Liver (tissue), 10 donors: ENCODE measurements at places on chromosomes 7 and 10. TPM values are rescaled to one million over a fixed set of nuclear protein-coding genes. Genes with fewer than 3 reads are reported as not detected.
A peak's percentile ranks its signal among the peaks of the same experiment; 100 is the strongest.

The PPRC1 gene
- total RNA-seq = 7.5 TPM

The GIMAP5 gene
- total RNA-seq = 11.1 TPM

The EN2 gene
- under 0.01 TPM for total RNA-seq

The SEMA3D gene
- 1.1 TPM for total RNA-seq

The CLEC5A gene
- 2.9 TPM for total RNA-seq

DNA sequence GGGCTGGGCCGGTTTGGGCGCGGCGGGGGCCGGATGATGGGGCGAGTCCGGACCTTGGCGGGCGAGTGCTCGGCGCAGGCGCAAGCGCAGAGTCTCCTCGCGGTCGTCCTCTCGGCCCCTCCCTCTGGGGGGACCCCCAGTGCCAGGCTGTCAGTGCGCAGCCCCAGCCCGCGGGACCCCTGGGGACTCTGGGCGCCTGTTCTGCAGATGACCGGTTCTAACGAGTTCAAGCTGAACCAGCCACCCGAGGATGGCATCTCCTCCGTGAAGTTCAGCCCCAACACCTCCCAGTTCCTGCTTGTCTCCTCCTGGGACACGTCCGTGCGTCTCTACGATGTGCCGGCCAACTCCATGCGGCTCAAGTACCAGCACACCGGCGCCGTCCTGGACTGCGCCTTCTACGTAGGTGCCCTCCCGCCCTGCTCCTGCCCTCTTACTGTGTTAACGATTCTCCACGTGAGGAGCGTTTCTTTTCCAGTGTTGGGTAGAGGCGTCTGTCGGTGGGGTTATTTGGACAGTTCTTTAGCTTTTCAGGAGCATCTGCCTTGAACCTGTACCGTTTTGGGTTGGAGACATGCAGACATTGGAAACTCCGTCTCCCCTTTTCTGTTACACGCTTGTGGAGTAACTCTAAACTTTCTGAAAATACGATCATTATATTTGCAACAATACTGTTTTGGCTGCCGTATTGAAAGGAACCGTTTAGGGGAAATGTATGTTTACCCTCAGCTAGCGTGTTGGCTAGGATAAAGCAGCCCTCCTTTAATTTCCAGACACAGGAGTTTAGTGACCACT, 706 bp downstream of the BUB3 start:
- peak overlapping the region; percentile 79 for H3K27ac ChIP-seq
- peak; percentile 67 for DNase-seq
- peak overlapping the region; percentile 88 for H3K4me3 ChIP-seq
- peaks cover 8% of the 10 kb centered on the region for H3K36me3 ChIP-seq
- peaks cover 25% of the 10 kb centered on the region for H3K4me1 ChIP-seq

DNA sequence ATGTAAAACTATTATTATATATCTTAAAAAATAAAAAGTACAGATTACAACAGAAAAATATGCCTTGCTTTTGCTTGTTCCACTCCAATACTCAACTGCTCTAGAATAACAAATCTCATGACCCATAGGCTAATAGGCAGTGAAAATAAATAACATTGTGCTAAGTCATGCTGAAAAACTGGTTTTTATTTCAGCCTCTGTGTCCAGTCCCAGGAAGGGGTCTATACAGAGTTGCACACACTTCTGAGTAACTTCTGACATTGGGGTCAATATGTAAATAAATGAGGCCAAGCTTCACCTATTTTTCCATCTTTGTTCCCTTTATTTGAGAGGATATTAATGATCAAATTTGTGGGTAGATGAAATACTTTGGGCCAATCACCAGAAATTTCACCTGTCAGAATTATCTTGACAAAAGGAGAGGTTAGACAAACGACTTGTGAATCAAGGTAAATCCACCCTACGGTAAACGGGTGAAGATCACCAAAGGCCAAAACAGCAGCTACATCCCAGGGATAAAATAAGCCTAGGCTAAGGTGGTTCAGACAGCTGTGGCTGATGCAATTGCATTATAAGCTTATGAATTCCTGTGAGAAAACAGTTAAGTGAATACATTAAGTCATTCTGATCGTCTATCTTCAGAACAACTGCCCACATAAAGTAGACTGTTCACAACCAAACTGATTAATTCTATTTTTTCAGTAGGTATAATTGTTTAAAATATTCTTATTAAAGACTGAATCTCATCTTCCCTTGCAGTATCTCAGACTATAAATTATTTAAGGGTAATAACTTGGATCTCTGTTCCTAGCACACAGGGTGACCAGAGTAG, 87.5 kb downstream of the UBE2H start:
- DNase-seq = no peak
- no peaks in the 10 kb centered on the region for H3K36me3 ChIP-seq
- H3K27ac ChIP-seq = peak overlapping the region; percentile 42
- H3K4me3 ChIP-seq = no peak overlapping the region
- peaks cover 13% of the 10 kb centered on the region for H3K4me1 ChIP-seq
- no peaks in the 10 kb centered on the region for H3K27me3 ChIP-seq

- peaks cover 3% of the 10 kb centered on the region for H3K4me1 ChIP-seq
- no peaks in the 10 kb centered on the region for H3K36me3 ChIP-seq
- H3K27ac ChIP-seq = no peak overlapping the region
Observed at GRCh38 chr10:70666960-70667798, 5.1 kb upstream of the ADAMTS14 start.

DNA sequence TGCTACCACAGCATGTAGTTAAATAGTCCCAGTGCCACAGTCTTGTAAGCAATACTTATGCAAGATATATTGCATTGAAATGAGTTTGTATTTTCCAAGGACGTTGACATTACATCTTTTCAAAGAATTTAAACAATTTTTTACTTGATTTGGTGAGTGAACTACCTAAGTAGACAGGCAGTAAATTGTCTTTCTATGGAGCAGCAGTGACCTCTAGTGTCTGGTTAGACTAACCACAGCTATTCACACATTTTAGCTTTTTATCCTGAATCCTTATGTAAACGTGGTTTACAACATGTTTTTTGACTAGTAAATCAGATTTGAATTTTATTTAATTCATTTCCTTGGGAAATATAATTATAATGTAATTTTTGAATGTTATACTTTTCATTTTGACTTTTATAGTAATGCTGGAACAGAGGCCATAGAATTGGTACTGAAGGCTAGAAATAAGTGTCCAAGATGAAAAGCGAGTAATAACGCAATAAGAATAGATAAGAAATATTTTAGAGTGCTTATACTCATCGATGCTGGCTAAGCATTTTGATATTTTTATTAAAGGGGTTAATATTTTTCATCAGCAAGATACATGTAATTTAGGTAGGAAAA, 5.6 kb downstream of the LRRTM3 start:
- H3K27me3 ChIP-seq = no peaks in the 10 kb centered on the region
- H3K27ac ChIP-seq = no peak overlapping the region
- no peak overlapping the region for H3K4me3 ChIP-seq
- no peaks in the 10 kb centered on the region for H3K36me3 ChIP-seq

DNA sequence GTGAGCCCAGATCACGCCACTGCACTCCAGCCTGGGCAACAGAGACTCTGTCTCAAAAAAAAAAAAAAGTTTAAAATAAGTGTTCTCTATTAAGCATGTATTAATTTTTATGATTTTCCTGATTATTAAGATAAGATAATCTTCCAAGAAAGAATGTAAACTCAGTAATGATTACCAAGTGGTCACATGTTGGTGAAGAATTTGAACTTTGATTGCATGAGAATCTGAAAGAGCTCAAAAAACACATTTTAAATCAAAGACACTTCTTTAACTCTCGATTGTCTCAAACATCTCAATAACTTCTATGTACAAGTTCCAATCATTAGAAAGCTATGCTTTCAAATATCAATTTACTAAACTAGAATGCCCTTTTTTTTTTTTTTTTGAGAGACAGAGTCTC, 33.8 kb downstream of the SNX8 start:
- H3K4me1 ChIP-seq = peaks cover 5% of the 10 kb centered on the region
- no peak for DNase-seq
- no peak overlapping the region for H3K4me3 ChIP-seq
- no peak overlapping the region for H3K27ac ChIP-seq
- no peaks in the 10 kb centered on the region for H3K27me3 ChIP-seq

DNA sequence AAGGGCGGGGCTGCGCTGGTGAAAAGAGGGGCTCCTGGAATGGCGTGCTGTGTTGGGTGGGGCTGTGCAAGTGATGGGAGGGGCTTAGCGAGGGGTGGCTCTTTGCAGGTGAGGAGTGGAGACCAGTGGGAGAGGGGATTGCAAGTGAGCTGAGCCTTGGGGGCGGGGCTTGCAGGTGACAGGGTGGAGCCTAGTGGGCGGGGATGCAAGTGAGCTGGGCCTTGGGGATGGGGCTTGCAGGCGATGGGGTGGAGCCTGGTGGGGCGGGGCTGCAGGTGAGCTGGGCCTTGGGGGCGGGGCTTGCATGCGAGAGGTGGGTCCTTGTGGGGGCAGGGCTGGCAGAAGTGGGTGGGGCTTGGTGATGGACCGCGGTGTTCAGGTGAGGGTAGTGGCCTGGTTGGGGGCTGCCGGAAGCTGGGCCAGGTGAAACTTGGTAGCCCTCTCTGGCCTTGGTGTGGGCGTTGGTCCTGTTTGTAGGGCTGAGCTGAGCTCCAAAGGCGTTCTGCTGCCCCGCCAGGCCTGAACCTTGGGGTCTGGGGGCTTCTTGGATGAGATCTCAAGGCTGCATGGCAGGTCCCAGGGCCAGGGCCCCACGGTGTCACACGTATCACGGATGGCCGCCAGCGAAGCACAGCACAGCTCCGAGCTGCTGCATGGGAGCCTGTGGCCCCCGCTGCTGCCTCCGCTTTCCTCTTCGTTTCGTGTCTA, 743 bp upstream of the PITRM1 start:
- H3K27ac ChIP-seq = no peak overlapping the region
- peaks cover 3% of the 10 kb centered on the region for H3K36me3 ChIP-seq
- DNase-seq = no peak
- peaks cover 3% of the 10 kb centered on the region for H3K4me1 ChIP-seq
- H3K27me3 ChIP-seq = no peaks in the 10 kb centered on the region
- peak overlapping the region; percentile 39 for H3K4me3 ChIP-seq

DNA sequence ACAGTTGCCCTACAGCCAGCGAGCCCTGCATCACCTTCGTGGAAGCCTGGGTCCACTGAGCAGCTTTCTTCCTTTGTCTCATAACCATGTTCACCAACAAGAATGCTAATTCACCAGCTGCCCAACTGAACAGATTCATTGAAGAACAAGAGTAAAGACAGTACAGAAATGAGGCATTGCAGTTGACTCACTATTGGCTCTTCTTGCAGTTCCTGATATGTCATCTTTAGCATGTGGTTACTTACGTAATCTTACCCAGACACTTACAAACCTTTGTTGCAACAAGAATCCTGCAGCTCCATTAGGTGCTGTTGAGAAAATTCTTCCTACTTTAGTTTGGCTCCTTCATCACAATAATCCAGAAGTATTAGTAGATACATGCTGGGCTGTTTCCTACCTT, 174.0 kb upstream of the TPK1 start:
- no peak overlapping the region for H3K4me3 ChIP-seq
- H3K27me3 ChIP-seq = no peaks in the 10 kb centered on the region
- H3K4me1 ChIP-seq = no peaks in the 10 kb centered on the region
- no peaks in the 10 kb centered on the region for H3K36me3 ChIP-seq

- H3K27ac ChIP-seq = no peak overlapping the region
- H3K4me1 ChIP-seq = no peaks in the 10 kb centered on the region
- H3K27me3 ChIP-seq = no peaks in the 10 kb centered on the region
- no peak overlapping the region for H3K4me3 ChIP-seq
Observed at GRCh38 chr10:131002031-131002861, 309.3 kb downstream of the TCERG1L start.

DNA sequence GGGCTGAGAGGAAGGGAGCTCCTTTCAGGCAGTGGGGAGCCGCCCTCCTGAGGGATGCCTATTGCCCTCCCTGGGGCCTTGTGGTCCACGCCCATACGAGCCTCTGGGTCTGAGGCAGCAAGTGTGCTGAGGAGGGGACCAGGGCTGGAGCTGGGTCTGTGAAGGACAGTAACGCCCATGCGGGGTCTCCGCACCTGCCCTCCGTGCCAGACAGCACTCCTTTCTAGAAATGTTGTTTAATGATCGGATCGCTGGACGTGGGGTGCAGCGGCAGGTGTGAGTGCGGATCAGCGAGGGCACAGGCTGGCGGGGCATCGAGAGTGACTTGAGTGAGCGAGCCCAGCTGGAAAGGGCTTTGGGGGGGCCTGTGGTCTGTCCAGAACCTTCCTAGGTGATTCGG, 70.1 kb downstream of the ELFN1 start:
- H3K27ac ChIP-seq = no peak overlapping the region
- H3K36me3 ChIP-seq = no peaks in the 10 kb centered on the region

- no peak overlapping the region for H3K27ac ChIP-seq
- no peaks in the 10 kb centered on the region for H3K4me1 ChIP-seq
- no peaks in the 10 kb centered on the region for H3K27me3 ChIP-seq
- no peak overlapping the region for H3K4me3 ChIP-seq
- DNase-seq = no peak
Observed at GRCh38 chr10:93431361-93431760, 50.8 kb downstream of the MYOF start.

DNA sequence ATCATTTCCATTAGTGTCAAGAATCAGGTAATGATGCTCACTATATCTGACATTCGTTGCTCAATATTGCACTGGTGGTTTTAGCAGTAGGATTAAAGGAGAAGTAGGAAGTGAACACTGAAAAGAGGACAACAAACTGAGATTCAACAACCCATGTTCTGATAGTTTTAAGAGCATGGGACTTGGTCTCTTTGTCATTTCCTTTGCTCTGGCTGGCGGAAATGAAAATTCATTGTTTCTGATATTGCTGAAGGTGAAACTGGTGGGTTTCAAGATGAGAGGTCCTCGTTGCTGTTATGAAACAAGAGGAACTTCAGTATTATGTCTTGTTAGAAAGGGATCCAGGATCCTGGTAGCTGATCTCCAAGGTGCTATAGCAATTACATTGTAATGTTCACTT, 129.0 kb downstream of the DNAH11 start:
- no peak for DNase-seq
- no peak overlapping the region for H3K4me3 ChIP-seq
- H3K4me1 ChIP-seq = no peaks in the 10 kb centered on the region

DNA sequence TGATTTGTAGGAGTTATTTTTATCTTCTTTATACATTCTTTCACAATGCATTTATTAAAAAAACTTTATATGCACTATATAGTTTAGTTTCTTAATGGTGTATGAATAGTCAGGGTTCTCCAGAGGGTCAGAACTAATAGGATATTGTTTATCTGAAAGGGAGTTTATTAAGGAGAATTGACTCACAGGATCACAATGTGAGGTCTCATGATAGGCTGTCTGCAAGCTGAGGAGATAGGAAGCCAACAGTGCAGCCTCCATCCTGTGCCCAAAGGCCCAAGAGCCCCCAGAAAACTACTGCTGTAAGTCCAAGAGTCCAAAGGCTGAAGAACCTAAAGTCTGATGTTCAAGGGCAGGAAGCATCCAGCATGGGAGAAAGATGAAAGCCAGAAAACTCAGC, 192.8 kb upstream of the AHR start:
- no peaks in the 10 kb centered on the region for H3K27me3 ChIP-seq
- H3K4me1 ChIP-seq = peaks cover 1% of the 10 kb centered on the region
- DNase-seq = no peak
- H3K36me3 ChIP-seq = no peaks in the 10 kb centered on the region
- H3K4me3 ChIP-seq = no peak overlapping the region

GRCh38 chr10:73647211-73647874, 6.1 kb upstream of the MYOZ1 start:
- no peak overlapping the region for H3K27ac ChIP-seq
- no peaks in the 10 kb centered on the region for H3K36me3 ChIP-seq
- peak overlapping the region; percentile 50 for H3K4me3 ChIP-seq
- peaks cover 4% of the 10 kb centered on the region for H3K4me1 ChIP-seq
- H3K27me3 ChIP-seq = no peaks in the 10 kb centered on the region

GRCh38 chr10:96370584-96371157, 11.9 kb upstream of the OPALIN start:
- H3K4me1 ChIP-seq = peaks cover 9% of the 10 kb centered on the region
- H3K36me3 ChIP-seq = no peaks in the 10 kb centered on the region
- H3K27me3 ChIP-seq = no peaks in the 10 kb centered on the region
- DNase-seq = peak; percentile 59
